ENCODE measurements at places on chromosomes 7 and 10.

- DNase-seq = no peak
Observed at GRCh38 chr7:24981171-24981951, 1.4 kb upstream of the OSBPL3 start.

GRCh38 chr10:26714415-26715136, 17.1 kb downstream of the PDSS1 start:
- no peak for DNase-seq

DNA sequence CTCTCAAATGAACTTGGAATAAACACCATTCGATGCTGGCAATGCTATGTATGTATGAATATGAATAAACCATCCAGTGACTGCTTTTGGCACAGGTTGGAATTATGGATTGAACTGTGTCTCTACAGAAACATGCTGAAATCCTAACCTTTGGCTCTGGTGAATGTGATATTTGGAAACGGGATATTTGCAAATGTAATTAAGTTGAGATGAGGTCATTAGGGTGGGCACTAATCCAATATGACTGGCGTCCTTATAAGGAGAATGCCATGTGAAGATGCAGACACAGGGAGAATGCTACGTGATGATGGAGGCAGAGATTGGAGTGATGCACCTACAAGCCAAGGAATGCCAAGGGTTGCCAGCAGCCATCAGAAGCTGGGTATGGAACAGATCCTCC, 3.4 kb upstream of the ACTR3B start:
- no peak for DNase-seq

- DNase-seq = no peak
Observed at GRCh38 chr7:101238226-101239182, 902 bp upstream of the CLDN15 start.
